ENCODE measurements at places on chromosomes 4 and X.

DNA sequence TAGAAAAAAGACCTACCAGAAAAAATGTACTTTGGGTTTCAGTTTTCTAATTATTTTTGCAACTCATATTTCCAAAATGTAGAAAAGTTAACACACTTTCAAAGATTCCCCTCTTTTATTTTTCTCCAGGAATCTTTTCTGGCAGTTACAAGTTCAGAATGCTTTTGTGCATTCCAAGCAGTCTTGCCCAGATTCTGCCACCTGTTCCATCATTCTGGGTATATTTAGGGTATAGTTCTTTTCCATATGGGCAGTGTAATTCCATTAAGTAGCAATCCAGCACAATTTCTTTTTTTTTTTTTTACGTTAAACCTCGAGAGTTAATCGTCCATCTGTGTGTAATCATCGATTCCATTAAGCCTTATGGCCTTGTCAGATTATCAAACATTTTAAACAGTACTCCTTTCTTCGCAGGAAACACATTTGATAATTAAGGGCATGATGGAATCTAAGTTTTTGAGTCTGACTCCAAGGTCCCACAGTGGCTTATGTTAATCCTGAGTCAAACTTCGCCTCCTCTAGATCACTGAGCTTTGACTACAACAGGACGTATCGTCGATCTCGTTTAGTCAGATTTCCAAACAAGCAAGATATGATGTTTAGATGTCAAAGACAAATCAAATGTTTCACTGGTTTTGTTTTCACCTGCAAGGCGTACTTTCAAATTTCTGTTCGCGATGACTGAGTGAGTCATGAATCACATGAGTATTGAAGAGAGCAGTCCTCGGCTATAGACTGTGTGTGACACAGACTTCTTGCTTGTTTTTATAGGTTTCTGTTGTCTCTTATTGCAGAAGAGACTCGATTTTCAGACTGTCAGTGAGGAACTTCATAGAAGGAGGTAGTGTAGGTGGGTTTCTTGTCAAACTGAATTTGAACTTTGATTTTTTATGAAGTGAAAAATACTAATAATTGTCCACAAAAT lies 118.9 kb upstream of the GK2 start:
- DNase-seq = no peak

- no peak for DNase-seq
Measured at GRCh38 chr4:164438321-164438720, 315.6 kb upstream of the SMIM31 start.

GRCh38 chrX:127621780-127622179 lies 430.4 kb downstream of the ACTRT1 start:
- no peak for DNase-seq

DNA sequence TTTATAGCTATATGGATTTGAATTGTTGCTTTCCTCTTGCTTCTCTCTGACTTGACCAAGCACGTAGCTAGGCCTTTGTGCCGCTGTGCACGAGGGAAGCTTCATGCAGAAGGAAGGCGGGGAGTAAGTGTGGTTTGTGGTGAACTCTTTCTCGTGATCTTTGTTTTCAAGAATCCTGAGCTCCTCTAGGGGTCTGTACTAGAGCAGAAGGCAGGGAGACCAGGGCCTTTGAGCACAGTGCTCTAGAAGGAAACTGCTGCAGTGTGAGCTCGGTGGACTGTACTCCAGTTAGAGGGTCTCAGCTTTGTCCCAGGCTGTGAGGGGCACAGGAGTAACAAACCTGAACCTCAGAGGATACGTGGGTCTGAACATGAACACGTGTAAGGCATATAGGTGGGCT lies 49.0 kb downstream of the AGA start:
- no peak for DNase-seq

DNA sequence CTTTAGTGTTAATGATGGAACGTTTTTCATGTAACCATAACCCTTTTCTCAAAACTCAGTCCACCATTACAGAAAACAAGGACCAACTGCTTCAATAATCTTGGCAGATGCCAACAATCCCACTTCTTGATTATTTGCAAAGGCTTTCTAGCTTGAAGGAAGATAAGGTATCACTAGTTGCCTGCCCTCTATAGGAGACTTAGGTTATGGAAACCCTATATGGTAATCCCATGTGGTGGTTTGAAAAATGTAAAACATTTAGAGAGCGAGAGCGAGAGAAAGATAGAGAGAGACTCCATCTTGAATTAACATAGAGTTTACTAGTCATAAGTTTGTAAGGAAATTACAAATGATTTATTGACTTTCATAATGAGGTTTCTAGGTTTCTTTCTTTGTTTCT lies 1627.5 kb upstream of the TENM3 start:
- DNase-seq = no peak

DNA sequence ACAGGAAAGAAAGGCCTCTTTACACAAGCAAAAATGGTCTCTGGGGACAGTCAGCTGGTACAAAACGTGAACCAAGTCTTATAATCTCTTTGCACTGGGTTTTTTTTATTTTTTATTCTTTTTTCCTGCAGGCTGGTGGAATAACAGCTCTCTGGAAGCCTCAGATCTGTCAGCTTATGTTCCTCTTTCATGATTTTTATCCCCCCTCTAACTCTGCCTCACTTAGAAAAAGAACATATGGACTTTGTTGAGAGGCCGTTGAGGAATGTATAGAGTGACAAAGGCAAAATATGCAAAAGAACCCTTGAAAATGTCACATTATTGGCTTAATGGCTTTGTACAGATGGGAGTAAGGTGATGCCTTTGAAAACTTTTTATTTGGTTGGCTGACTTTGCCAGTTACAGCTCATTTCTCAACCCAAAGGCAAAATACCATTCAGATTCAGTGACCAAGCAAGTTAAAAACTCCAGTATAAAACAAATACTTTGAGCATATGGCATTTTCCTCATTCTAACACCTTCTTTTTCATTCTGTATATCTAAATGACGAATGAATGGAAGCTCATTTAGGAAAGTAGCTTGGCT lies 111.1 kb downstream of the RNF150 start:
- no peak for DNase-seq

DNA sequence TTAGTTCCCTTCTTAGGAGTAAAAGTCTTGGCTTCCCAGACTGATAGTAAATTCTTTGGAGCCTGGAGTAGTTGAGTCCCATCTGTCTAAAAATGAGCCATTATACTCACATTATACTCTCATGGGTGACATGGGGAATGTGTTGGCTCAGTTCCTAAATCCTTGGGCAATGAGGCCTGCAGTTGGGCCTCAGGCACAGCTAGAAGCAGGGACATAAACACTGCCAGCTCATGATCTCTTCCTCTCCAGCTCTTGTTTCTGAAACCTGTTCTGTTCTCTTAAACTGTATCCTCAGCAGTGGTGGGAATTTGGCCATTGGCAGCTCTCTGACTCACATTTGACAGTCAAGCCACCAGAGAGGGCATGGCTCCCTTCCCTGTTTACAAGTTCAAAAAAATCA lies 212.5 kb downstream of the SPATA18 start:
- no peak for DNase-seq

GRCh38 chrX:136380010-136380769 lies 79.4 kb downstream of the ADGRG4 start:
- DNase-seq = no peak

Measured in stimulated activated CD4-positive, alpha-beta T cell treated with anti-CD3 and anti-CD28 coated beads, Interleukin-15, amount 100 ng/mL, for 1 hour (primary cell).